ENCODE measurements at places on chromosomes 3 and 15.
A peak's percentile ranks its signal among the peaks of the same experiment; 100 is the strongest.

GRCh38 chr15:27330326-27330725 is 359.3 kb downstream of the GABRG3 start:
- no peak for DNase-seq

- no peak for DNase-seq
These were observed 86.4 kb upstream of the TTBK2 start for GRCh38 chr15:43006991-43007390.

DNA sequence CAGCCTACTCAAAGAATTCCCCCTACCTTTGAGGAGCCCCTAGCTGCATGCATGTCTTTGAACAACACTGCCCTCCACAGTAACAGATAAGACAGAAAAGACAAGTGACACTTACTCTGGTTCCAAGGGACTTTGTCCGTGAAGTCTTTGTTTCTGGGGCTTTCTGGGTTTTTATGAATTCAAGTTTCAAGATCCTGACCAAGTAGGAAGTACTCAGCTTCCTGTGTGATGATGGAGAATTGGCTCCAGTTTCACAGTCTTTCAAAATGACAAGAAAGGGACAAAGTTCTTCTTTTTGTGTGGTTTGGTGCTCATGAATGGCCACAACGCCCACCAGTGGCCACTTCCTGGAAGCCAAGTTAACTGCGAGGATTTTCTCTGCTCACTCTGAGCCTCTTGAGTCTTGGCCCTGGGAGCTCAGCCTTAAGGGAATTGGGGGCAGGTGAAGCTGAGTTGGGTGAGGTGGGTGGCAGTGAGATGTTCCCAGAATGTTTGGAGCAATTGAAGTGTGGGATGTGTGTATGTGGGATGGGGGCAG is at the start of gene CCR1:
TSS of gene CCR1 (minus strand) at position 147 of the 538 bp plus-strand sequence. CDS start 4,000 bp downstream, outside the sequence.
- DNase-seq: peak; percentile 66

DNA sequence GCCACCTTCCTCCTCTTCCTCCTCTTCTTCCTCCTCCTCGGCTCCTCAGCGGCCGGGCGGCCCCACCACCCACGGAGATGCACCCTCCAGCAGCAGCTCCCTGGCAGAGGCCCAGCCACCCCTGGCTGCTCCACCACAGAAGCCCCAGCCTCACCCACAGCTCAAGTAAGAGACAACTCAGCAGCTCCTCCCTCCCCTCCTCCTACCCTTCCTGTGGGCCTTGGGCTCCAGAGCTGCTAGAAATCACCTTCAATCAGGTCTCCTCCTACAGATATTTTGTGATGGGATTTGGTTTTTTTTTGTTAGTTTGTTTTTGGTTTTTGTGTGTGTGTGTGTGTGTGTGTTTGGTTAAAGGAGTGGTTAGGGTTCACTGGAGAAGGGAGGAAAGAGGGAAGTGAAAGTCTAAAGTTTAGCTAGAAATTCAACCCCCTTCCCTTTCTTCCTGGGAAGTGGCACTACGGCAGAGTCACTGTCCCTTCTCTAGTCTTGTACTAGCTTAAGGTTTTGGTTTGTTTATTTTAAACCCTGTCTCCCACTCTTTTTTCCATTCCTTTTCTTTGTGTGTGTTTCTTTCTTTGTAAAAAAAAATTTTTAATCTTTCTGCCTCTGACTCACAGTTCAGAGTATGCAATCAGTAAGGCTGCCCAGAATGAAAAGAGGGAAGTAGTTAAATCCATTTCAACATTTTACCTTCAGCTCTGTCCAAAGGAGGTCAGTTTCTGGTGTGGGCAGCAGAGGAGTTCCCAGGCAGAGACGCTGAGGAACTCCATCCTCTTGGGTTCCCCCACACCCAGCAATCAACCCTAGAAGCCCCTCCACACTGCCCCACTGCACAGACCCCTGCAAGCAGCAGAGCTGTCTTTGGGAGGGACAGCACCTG is 29.0 kb upstream of the TIMP4 start:
- peak; percentile 43 for DNase-seq

GRCh38 chr3:56810577-56811545 is 9.1 kb upstream of the ARHGEF3 start:
- no peak for DNase-seq

DNA sequence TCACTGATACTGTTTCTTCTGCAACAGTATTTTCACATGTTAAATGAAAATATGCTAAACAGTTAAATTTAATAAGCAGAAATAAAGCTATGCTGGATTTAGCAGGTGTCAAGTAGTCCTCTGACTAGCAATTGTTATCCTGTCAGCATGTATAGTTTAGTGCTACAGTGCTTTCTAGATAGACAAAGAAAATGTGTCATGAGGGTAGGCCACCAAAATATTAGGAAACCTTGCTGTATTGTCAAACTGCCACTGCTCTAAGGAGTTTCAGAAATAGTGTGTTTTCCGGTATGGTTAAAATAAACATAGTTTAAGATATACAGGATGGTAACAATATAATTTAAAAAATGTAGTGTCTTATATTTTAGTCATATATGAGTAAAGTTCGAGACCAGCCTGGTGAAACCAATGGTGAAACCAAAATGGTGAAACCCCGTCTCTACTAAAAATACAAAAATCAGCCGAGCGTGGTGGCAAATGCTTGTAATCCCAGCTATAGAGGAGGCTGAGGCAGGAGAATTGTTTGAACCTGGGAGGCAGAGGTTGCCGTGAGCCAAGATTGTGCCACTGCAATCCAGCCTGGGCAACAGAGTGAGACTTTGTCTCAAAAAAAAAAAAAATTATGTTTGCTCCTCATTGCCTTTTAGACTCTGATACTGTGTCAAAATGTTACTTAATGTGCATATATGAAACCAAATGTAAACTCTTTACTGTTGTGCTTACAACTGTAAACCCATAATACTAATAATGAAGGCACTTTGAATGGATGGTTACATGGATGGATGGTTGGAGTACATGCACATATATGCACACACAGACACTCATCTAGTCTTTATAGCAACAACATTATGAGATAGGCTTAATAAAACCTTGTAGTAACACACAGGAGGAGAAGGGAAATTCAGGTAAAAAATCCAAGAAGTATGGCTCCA is 204.8 kb downstream of the RSRC1 start:
- no peak for DNase-seq

DNA sequence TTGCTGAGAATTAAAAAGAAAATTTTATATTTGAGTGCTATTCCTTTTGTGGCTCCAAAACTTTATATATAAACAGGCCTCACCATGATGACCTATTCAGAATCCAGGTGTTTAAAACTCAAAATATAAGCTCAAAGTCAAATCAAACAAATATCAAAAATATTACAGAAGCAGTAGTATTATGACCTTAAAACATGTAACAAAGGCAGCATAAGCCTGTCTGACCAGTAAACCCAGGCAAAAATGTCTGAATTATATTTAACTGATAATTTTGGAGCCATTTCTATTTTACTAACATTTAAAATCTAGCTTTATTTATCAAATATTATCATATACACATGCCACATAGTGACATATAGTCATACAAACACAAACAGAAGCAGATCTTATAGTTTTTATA is 6.4 kb upstream of the NOX5 start:
- no peak for DNase-seq

- no peak for DNase-seq
These were observed 57.8 kb downstream of the TLE3 start for GRCh38 chr15:70039917-70040316.

GRCh38 chr3:69282181-69282580 is 103.7 kb downstream of the FRMD4B start:
- DNase-seq: no peak

DNA sequence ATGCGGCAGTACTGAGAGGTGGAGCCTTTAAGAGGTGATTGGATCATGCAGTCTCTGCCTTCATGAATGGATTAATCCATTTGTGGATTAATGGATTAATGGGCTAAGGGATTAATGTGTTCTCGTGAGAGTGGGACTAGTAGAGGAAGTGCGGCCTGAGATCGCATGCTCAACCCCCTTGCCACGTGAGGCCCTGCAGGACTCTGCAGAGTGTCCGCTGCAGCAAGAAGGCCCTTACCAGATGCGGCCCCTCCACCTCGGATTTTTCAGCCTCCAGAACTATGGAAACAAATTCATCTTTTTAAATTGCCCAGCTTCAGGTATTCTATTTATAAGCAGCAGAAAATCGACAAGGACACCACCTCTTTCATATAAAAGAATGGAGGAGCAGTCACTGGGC is 148.8 kb downstream of the TPRA1 start:
- DNase-seq: no peak

GRCh38 chr3:12296511-12296910 is 7.6 kb downstream of the PPARG start:
- DNase-seq: no peak

DNA sequence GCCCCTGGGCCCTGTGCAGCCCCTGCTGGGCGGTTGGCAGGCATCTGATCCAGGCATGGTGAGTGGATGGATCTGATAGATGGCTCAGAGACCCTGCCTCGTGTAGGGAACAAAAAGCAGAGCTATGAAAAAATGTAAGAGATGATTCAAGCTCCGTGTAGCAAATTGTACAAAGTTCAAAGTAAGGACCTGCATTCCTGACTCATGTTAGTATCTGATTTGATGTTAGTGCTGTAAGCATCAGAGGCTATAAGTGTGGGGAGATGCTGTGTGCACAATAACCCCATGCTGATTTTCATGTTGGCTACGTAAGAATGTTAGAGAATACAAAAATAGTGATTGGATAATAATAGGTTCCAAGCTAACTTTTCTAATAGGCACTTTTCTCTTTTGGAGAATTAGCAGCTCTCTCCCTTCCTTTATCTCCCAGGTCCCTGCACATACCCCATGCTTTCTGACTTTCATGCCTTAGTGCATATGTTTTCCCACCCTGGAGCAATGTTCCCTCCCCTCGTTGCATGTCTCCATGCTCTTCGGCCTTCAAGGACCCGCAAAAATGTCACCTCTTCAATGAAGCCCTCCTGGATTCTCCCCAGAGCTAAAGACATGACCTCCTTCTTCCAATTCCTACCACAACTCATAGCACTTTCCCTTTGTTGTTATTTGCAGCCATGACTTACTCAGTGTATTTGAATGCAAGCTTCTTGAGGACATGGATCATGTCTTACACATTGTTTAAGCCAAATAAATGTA is 1.6 kb downstream of the CCR9 start:
- no peak for DNase-seq
